ENCODE measurements at places on chromosomes 4 and X. TPM values are rescaled to one million over a fixed set of nuclear protein-coding genes. Genes with fewer than 3 reads are reported as not detected.

DNA sequence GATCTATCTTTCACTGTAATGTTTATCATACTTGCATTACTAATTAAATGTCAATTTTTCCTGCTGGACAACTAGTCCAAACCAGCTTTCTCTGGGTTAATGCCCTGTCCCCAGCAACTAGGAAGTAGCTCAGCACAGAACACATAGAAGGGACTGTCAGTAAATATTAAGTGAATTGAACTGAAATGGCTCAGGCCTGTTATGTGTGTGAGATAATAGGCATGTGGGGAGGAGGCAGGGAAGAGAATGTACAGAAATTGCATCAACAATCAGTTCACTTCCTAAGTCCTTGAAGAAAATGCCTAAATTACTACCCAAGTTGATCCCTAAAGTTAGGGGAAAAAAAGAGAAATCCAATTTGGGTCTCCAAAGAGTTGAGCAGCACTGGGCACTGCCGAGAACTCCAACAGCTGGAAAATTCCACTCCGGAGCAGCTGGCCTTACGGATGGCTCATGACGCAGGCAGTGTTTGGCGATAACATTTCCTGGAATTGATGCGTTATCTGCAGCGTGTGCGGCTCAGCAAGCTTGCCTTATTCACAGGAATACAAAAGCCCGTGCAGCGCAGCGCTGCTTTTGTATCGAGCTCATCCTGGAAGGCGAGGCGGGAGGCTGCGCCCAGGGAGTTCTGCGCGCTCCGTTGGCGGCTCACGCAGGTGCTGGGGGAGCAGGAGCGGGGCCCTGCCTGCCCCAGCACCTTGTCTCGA is 297.3 kb upstream of the LCORL start:
- peak; percentile 81 for DNase-seq

DNA sequence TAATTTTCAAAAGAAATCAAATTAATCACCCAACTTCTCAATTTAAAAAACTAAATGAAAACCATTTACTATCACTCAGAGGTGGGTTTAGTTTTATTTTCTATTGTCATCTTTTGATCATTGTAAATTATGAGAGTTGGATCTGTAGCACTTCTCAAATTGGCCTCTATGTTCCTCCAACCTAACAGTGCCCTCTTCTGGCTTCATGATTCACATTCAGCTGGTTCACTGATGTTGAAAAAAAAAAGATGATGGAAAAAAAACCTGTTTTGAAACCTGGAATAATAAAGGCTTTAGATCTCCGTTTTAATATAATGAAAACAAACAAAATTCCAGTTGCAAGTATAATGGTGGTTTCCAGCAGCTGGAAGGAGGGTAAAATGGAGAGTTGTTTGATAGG is 2.4 kb upstream of the NBDY start:
- no peak for DNase-seq

GRCh38 chr4:161555689-161556660 is 607.8 kb downstream of the FSTL5 start:
- DNase-seq = no peak

The TREX2 gene
- total RNA-seq = 0.91 TPM

The FGF5 gene
- total RNA-seq = not detected

The IL9R gene
- total RNA-seq = not detected

All from right cardiac atrium (tissue), 5 donors.